ENCODE measurements at places on chromosomes 7 and 10. TPM values are rescaled to one million over a fixed set of nuclear protein-coding genes. Genes with fewer than 3 reads are reported as not detected.

Gene TMEM139
- not detected for total RNA-seq

Gene ZNF92
- total RNA-seq, result 6.6 TPM

Gene SPDYE8
- total RNA-seq, result not detected

Gene VSIR
- 12.2 TPM for total RNA-seq

Gene SLC26A5
- total RNA-seq, result 0.64 TPM
